Activated gamma-delta T cell (primary cell): ENCODE measurements at places on chromosomes 1 and 21.

DNA sequence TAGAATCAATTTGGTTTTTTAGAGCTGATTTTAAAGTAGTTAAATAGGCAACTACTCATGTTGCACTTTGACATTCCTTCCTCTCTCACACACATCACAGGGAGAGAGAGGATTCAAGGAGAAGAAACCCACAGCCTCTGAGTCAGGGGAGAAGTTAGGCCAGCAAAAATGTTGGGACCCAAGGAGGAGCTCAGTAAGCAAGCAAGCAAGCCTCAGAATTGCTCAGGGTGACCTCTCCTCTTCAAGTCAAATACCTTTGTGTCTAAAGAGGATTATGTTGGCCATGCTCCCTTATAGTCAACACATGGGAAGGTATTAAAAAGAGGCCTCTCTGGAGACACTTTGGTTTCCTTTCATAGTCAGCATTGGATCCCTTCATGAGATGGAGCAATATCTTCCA, 80.5 kb upstream of the WARS2 start:
- DNase-seq = no peak

GRCh38 chr1:157363660-157364140, 188.6 kb downstream of the FCRL5 start:
- DNase-seq = no peak

DNA sequence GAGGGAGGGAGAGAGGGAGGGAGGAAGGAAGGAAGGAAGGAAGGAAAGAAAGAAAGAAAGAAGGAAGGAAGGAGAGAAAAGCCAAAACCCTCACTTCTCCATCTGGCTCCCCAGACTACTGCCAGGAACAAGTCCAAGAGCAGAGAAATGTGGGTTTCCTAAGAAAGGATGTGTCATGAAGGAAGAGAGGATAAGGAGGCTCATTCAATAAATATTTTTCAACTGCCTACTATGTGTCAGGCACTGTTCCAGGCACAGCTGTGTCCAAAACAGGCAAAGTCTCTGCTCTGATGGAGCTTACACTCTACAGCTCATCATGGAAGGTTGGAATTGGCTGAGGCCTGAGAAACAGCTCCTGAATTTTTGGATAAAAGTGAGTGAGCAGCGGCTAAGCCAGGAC, 42.6 kb upstream of the ATP2B4 start:
- no peak for DNase-seq

DNA sequence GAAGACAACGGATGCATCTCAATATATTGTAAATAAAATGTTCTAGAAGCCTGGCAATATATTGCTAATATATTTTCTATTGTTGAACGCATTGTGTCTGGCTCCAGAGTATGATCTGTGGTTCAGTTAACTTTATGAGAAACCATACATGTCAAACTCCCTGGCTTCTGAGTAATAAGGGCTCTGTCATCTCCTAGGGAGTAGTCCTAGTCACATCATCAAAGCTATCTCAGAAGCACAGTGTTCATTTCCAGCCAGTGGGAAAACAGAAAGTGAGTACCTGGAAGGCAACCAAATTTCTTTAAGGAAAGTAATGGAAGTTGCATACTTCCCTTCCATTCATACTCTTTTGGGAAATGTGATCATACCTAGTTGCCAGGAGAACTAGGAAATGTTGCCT, 27.0 kb upstream of the ST6GALNAC5 start:
- no peak for DNase-seq

DNA sequence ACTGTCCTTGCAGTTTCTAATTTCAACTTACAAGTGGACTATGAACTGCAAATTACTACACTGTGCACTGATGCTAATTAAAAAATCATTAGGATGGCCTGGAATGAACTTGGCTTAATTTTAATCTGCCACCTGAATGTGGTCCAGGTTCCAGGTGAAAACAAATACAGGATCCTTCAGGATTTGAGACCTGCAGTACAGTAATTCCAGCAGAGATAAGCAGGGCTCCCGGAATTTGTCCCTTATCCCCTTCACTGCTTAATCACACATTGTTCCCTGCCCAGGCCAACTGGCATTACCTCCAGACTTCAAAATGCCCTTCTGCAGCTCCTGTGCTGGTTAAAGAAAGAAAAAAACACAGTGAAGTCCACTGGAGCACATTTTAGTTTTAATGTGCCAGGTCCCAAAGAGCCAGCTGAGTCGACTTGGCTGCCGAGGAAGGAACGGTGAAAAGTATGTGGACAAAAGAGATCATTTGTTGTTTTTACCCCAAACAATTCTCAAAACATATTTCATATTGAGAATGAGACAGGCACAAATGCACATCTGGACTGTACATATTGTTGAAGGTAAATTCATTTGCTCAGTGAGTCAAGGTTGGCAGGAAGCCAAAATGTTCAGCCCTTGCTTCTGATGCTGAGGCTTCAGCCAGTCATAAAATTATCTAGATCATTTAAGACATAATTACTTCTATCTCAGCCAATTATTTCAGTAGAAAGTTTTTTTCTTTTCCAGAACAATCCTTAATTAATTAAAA, 28.3 kb downstream of the DEGS1 start:
- no peak for DNase-seq

DNA sequence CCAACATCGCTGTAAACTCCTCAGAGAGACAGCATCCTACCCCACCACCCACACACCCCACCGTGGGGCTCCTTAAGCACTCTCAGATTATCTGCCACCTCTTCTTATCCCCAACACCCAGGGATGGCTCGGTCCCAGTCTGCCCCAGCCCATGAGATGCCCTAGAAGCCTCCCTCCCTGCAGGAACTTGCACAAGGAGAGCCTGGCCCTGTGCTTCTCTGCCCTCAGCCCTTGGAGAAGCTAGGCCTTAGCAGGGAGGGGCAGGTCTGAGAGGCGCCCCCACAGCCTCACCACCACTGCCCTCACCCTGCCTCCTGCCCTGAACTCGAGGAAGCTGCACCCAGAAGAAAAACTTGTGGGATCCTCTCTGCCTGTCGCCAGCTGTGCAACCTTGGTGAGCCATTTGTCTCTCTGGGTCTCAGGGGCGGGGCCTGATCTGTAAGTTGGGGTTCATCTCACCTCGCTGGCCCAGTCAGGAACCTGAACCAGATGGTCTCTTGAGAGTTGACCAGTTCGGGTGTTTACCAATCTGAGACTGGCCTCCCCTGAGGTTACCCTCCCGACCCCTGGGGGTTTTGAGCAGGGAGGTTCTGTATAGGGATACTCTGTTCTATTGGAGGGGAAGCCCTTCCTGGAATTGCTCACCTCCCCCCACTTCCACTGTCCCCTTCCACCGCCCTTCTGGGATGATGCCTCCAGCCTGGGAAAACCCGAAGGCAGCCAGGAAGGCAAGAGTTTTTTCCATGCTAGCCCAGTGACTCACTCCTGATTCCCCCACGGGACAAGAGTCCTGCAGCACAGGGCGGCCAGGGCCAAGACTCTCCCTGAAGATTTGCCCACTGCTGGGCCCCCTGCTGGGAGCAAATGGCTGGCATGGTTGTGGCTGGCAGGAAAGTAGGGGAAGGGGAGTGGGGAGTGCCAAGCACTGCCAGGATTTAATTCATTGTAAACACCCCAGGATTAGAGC, at the start of gene S100A3:
Gene S100A3, minus strand, starts transcription at position 537 of the 967 bp plus-strand sequence. CDS start 773 bp downstream, outside the sequence.
- no peak for DNase-seq
